Kidney (tissue), 22 donors: ENCODE measurements at places on chromosomes 1 and 21. TPM values are rescaled to one million over a fixed set of nuclear protein-coding genes. Genes with fewer than 3 reads are reported as not detected.

PAPPA2 gene
- total RNA-seq = 93.5 TPM

MAP3K21 gene
- 21.6 TPM for total RNA-seq

LYPD8 gene
- total RNA-seq = 3.2 TPM

LRRC53 gene
- total RNA-seq = not detected

CRB1 gene
- 0.16 TPM for total RNA-seq

LRRN2 gene
- 14.4 TPM for total RNA-seq

CD53 gene
- total RNA-seq = 70.9 TPM

S100A3 gene
- 8.4 TPM for total RNA-seq

NTMT2 gene
- total RNA-seq = not detected

CHI3L2 gene
- 27.2 TPM for total RNA-seq

C1orf226 gene
- total RNA-seq = 15.2 TPM

SYCP1 gene
- total RNA-seq = not detected

- no peak for DNase-seq
Observed at GRCh38 chr21:35994613-35995012, 65.7 kb downstream of the SETD4 start.

GRCh38 chr1:24047110-24047477 lies 64.8 kb downstream of the MYOM3 start:
- DNase-seq = no peak

- no peak for DNase-seq
Observed at GRCh38 chr1:35881850-35882273, 1.1 kb upstream of the AGO1 start.

DNA sequence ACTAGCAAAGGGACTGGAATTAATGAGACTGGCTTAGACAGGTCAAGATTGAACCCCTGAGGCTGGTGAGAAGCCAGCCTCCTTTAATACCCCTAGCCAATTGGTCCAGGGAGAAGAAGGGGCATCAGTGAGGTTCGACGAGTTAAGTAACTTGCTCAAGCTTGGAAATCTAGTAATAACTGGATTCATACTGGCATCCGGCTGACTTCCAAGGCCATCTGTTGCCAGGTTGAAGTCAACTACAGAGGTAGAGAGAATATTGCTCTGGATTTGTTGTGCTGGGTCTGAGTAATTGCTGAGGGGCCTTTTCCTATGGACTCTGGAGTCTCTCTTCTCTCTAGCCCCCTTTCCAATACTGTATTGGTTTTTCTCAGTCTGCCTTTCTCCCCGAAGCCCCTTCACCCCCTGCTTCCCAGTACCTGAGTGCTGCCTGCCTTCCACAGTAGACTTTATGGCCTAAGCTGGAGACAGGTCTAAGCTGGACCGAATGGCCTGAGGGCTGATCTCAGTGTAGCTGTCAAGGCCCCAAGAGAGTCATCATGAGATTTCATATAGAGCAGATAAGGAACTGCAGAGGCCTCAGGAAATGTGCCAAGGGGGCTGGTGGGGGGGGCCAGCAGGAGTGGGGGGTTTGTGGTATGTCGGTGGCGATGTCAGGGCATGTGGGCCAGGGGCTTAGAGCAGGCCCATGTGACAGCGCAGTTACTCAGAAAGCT lies 42.4 kb upstream of the IL19 start:
- DNase-seq = no peak

GRCh38 chr1:26197301-26197700 lies 6.9 kb downstream of the CATSPER4 start:
- DNase-seq = no peak

DNA sequence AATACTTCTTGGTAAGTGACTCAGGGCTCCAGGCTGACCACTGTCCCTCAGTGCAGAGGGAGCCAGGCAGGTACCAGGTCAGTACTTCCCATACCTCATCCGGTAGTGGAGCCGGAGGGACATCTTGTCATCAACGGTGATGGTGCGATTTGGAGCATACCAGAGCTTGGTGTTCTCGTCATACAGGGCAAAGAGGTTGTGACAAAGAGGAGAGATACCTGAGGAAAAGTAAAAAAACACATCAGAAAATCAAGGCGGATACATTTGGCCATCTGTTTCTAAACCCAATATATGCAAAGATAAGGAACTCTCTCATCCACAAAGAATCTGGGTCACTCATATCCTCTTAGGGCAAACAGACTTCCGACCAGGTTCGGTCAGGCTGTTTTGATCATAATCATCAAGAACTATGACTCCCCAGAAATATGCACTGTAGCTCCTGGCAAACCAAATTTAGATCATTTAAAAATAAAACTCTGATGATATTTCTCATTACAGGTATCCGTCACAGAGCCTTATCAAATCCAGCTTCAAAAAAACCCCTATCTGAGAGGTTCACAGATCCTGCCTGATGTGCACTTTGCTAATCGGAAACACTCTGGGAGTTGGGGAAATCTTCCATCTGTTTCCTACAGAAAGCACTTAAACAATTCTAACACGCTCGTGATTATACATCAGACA lies 87.3 kb downstream of the JAK1 start:
- DNase-seq = no peak

GRCh38 chr1:228029281-228029680 lies 22.5 kb downstream of the WNT3A start:
- DNase-seq = peak; percentile 26

DNA sequence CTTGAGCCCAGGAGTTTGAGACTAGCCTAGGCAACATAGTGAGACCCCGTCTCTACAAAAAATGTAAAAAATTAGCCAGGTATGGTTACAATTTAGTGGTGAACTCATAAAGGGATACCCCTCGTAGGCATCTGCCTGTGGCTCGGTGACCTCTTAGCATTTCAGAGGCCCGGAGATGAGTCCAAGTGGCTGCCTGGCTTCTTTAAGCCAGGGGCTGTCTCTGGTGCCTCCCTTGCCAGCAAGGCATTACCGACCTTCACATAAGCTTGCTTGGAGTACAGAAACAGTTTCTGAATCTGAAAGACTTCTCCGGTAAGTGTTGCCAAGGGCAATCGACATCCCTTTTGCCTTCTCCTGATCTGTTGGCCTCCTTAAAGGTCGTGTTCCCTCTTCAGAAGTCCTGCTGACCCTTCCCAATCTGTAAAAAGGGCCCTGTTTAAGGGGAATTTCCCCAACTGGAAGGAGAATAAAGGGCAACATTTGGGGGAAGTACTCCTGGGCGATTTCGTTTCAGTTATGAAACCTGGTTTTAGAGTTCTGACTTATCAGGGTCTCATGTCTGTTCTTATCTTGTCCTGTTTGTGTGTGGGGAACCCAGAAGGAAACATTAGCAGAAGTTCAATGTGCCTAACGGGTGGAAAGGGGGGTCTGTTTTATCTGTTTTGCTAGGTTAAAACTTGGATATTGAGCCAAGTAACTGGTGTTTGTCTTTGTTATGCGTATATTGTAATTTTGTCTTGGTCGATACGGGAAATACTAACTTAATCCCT lies 32.9 kb downstream of the KIFAP3 start:
- DNase-seq = no peak

DNA sequence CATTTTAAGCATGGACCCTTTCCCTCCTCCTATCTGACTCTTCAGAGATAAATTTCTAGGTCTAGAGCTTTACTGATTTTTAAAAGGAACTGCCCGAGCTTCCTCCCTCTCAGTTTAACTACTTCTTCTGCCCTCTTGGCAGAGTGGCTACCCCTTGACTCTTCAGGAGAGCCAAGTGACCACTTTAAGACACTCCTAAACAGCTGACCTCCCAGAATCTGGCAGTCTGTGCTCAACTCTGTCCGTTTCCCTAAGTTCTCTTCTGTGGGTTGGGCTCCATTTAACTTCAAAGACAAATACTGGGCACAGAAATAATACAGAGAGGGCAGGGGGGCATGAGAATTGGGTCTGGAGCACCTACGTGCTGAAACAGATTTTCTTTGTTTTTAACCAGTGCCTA lies 196.3 kb upstream of the FOXD3 start:
- no peak for DNase-seq

GRCh38 chr1:64750875-64751274 lies 6.0 kb downstream of the RAVER2 start:
- DNase-seq = no peak

DNA sequence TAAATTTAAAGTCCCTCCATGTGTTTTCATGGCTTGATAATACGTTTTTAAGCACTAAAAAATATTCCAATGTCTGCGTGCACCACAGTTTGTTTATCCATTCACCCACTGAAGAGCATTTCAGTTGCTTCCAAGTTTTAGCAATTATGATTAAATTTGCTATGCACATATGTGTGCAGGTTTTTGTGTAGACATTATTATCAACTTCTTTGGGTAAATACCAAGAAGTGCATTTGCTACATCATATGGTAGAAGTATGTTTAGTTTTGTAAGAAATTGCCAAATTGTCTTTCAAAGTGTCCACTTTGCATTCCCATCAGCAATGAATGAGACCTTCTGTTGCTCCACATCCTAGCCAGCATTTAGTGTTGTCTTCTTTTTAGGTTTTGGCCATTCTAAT lies 550.0 kb downstream of the BRINP3 start:
- no peak for DNase-seq

DNA sequence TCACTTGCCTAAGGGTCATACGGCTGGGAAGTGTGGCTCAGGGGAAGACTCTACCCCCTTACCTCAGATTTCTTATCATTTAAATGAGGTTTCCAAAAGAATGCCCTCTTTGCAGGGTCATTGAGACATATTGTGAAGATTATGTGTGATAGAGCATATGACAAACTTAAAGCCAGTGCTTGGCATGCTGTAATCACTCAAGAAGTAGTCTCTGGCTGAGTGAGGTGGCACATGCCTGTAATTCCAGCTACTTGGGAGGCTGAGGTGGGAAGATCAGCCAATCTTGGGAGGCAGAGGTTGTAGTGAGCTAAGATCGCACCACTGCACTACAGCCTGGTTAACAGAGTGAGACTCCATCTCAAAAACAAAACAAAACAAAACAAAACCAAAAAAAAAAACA lies 7.5 kb upstream of the LDLRAD2 start:
- no peak for DNase-seq

DNA sequence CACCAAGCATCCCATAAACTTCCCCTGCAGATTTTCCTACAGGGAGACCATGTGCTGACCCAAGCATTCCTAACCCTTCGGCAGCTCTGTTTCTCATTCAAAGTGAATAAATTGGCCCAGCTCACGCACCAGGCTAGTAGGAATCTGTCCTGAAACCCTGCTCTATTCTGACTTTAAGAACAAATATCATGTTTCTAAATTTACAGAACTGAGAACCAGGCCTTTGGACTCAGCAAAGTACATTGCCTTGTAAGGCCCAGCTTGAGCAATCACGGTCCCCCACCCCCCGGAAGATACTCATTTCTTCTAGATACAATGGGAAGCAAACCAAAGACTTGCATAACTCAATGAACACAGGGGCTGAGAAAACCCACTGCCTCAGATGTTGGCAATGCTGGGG lies 160.1 kb upstream of the NFIA start:
- DNase-seq = no peak

DNA sequence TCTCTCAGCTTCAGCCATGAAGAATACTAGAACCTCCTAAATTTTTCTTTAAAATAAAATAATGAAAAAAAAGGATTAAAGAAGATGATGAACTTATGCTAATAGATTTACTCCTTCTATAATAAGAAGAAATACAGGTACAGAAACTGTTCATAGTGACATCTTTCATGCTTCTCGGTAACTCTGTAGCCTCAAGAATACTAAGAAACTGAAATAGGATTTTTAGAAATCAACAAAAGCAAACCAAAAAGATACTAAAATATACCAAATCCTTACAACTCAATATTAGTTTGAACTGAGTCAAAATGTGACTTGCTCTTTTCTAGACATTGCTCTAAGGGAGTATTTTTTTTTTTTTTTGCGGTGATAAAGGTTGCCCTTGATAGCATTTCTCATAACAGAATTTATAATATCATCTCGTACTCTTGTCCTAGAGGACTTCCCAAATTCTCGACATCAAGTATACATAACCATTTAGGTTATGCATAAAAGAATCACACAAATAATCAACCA lies 42.8 kb downstream of the ZZZ3 start:
- DNase-seq = no peak

DNA sequence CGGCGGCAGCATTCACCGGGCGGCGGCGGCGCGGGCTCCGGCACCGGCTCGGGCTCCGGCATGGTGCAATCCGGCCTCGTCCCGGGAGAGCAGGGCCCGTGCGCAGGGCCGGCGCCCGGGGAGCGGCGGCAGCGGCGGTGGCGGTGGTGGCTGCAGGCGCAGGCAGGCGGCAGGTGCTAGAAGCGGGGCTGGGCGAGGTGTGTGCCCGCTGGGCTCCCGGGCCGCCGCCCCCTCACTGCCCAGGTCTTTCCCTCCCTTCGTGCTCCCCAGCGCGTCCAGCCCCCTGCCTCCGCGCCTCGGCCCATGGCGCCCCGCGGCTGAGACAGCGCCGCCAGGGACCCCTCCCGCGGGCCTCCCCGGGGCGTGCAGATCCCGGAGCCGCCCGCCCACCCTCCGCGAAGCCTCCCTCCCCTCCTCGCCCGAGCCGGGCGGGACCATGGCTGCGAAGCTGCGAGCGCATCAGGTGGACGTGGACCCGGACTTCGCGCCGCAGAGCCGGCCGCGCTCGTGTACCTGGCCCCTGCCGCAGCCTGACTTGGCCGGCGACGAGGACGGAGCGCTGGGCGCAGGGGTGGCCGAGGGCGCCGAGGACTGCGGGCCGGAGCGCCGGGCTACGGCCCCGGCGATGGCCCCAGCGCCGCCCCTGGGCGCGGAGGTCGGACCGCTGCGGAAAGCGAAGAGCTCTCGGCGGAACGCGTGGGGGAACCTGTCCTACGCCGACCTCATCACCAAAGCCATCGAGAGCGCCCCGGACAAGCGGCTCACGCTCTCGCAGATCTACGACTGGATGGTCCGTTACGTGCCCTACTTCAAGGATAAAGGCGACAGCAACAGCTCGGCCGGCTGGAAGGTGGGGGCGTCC lies 492 bp downstream of the FOXO6 start:
- peak; percentile 57 for DNase-seq

GRCh38 chr21:35565204-35565611 lies 495.1 kb downstream of the SETD4 start:
- DNase-seq = peak; percentile 82

GRCh38 chr1:5682626-5683225 lies 309.5 kb downstream of the NPHP4 start:
- no peak for DNase-seq

- DNase-seq = no peak
Observed at GRCh38 chr1:186812570-186812969, 16.2 kb upstream of the PLA2G4A start.

DNA sequence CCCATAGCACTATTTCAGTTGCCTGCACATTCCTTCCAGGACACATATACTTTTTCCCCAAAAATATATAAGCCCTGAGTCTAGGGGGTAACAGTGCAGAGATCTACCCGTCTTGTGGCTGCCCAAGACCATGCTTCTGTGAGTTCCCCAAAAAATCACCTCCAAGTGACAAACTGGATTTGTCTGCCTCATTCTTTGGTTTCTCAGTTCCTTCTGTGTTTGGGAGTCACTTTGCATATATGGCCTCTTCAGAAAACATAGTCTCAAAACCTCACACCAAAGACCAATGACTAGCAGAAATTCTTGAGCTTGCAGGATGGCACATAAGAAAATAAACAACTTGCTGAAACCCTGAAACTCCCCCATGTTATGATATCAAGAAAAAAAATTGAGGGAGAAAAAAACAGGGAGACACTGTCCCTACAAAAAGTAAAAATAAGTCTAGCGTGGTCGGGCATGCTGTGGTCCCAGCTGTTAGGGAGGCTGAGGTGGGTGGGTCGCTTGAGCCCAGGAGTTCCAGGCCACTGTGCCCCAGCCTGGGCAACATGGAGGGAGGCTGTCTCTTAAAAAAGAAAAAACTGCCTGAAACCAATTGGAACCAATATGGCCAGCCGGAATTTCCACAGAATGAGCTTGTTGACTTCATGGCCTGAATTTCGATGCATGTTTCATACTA lies 8.0 kb downstream of the JMJD4 start:
- no peak for DNase-seq
